CD8-positive, alpha-beta memory T cell (primary cell): ENCODE measurements at places on chromosomes 12 and 14. TPM values are rescaled to one million over a fixed set of nuclear protein-coding genes. Genes with fewer than 3 reads are reported as not detected.

Gene PPP4R4
- 1.8 TPM for total RNA-seq

Gene CAPRIN2
- total RNA-seq: 8.8 TPM

Gene GPD1
- 0.70 TPM for total RNA-seq

Gene BICDL1
- total RNA-seq: 106 TPM

Gene SPX
- total RNA-seq: 0.28 TPM

Gene RNASE2
- not detected for total RNA-seq

Gene ACTN1
- total RNA-seq: 53.3 TPM

Gene LMNTD1
- not detected for total RNA-seq

Gene HOXC9
- not detected for total RNA-seq

Gene SYT10
- not detected for total RNA-seq

Gene MAP3K12
- total RNA-seq: 11.9 TPM

Gene ACVRL1
- total RNA-seq: 0.07 TPM

GRCh38 chr14:89429199-89430181 is 12.5 kb upstream of the FOXN3 start:
- peaks cover 28% of the 10 kb centered on the region for H3K4me1 ChIP-seq
- no peaks in the 10 kb centered on the region for H3K36me3 ChIP-seq

DNA sequence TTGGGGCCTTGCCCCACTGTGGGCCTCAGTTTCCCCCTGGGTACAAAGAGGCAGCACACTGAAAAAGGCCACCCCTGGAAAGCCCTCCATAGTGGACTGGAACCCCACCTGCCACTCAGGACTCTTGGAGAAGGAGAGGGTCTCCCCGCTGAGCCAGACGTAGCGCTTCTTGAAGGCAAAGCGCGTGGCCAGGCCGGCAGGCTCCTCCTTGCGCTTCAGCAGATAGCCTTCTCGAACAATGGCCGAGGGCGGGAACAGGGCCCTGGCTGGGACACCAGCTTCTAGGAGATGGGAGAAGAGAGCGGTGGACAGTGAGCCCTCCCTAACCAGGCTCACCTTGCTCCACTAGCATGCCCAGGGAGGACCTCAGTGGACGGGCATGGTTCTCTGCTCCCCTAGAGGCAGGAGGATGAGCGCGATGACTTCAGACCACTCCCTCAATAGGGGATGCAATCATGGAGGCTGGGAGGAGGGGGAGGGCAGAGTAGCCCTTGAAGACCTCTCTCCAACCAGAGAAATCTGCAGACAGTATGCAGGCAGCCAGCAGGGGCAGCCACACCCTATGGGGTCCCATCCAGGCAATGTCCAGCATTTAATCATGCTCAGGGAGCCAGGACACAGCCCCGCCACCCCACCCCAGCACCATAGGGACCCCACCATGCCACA is 29.8 kb downstream of the RASAL1 start:
- H3K27me3 ChIP-seq: no peaks in the 10 kb centered on the region
- H3K27ac ChIP-seq: no peak overlapping the region
- no peaks in the 10 kb centered on the region for H3K36me3 ChIP-seq
- peaks cover 10% of the 10 kb centered on the region for H3K4me1 ChIP-seq
- no peak overlapping the region for H3K4me3 ChIP-seq
- DNase-seq: no peak

DNA sequence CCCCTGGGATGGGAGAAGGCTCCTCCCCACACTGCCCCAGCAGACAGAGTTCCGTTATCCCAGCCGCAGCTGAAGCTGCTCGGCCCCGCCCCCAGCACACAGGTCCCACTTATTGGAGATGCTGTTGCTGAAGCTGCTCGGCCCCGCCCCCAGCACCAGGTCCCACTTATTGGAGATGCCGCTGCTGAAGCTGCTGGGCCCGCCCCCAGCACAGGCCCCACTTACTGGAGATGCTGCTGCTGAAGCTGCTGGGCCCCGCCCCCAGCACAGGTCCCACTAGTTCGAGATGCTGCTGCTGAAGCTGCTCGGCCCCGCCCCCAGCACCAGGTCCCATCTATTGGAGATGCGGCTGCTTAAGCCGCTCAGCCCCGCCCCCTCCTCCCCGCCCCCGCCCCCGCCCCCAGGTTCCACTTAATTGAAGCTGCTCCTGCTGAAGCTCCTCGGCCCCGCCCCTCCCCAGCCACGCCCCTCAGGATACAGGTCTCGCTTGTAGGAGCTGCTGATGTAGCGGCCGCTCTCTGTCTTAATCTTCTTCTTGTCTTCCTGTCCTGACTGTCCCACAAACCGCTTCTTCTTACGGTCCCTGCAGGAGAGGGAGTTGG is 12.0 kb downstream of the CFAP73 start:
- no peaks in the 10 kb centered on the region for H3K4me1 ChIP-seq
- peaks cover 56% of the 10 kb centered on the region for H3K36me3 ChIP-seq
- no peaks in the 10 kb centered on the region for H3K27me3 ChIP-seq

DNA sequence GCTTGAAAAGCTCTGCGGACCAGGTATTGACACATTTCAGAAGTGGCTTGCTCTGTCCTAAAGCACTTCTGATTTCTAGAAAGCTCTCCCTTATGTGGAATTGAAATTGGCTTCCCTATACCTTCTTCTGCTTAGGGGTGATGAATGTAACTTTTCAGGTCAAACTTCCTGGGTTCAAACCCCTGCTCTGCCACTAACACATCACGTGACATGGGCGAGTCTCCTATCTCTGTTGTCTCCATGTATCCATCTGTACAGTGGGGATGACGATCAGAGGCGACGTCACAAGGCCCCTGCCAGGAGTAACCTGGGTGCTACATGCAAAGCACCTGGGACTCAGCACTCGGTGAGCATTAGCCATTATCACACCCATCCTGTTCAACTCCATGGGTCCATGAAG is 73.7 kb upstream of the PIWIL1 start:
- no peak overlapping the region for H3K4me3 ChIP-seq
- DNase-seq: no peak
- H3K27me3 ChIP-seq: no peaks in the 10 kb centered on the region
- H3K27ac ChIP-seq: no peak overlapping the region

DNA sequence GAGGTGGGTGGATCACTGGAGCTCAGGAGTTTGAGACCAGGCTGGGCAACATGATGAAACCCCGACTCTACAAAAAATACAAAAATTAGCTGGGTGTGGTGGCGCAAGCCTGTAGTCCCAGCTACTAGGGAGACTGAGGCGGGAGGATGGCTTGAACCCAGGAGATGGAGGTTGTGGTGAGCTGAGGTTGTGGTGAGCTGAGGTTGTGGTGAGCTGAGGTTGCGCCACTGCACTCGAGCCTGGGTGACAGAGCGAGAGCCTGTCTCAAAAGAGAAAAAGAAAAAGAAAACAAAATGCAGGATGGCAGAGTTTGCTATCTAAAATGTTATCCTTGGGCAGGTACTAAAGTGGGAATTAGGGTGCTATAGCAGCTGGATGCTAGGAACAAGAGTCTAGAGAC is 10.8 kb upstream of the GPRC5A start:
- no peaks in the 10 kb centered on the region for H3K27me3 ChIP-seq
- no peak overlapping the region for H3K4me3 ChIP-seq
- no peaks in the 10 kb centered on the region for H3K36me3 ChIP-seq

DNA sequence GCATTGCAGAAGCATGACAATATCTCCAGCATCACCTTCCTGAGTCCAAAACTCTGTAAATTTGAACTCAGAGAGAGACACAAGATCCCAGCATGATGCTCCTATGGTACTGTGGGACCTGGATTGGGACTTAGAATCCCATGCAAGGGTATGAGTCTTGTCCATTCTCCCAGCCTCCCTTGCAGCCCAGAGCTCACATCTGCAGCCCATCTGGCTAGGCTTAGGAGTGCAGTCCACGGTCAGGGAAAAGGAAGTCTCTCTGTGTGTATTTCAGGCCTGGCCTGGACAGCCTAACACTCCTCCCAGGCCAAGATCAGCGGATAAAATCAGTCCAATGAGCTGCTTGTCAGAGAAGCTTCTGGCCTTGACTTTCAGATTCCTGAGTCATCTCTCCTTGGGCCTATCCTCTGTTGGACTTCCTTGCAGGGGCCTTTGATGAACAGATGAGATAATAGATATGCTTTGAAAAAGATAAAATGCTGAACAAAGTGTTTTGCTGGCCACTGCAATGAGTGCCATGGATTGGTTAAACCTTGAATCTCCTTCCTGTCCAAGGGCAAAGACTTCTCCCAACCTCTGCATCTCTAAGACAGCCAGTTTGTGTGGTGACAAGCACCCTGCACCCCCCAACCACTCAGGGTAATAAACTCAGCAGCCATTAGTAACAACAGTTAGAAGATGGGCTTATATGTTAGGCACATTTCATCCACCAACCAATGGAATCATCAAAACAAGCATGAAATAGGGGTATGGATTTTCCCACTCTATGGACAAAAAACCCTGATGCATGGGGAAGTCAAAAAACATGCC is 412.8 kb upstream of the TBX3 start:
- no peak for DNase-seq
- H3K27me3 ChIP-seq: no peaks in the 10 kb centered on the region
- no peaks in the 10 kb centered on the region for H3K36me3 ChIP-seq
- no peak overlapping the region for H3K4me3 ChIP-seq

DNA sequence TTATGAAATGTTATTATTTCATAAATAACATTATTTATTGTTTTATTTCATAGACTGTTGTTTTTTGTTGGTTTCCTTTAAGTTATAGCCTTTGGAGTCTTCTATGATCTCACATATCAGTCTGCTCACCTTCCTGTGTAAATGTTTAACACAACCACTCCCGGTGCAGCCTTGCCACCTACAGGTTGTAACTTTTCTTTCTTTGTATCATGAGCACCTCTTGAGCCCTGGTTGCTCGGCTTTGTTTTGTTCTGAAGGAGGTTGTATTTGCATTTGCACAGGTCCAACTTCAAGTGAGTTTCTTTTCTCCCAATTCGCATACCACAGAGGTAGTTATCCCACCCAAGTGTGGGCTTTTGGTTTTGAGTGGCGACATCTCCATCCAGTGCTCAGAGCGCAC is 121.4 kb downstream of the SLC15A4 start:
- H3K4me3 ChIP-seq: no peak overlapping the region
- H3K4me1 ChIP-seq: no peaks in the 10 kb centered on the region
- H3K27ac ChIP-seq: no peak overlapping the region
- DNase-seq: no peak

- DNase-seq: peak; percentile 38
- H3K36me3 ChIP-seq: no peaks in the 10 kb centered on the region
- peaks cover 15% of the 10 kb centered on the region for H3K27me3 ChIP-seq
- no peak within 1 kb of the TSS for H3K27ac ChIP-seq
- H3K4me1 ChIP-seq: peaks cover 16% of the 10 kb centered on the region
- no peak within 1 kb of the TSS for H3K4me3 ChIP-seq
These were observed at the start of gene JAG2 for GRCh38 chr14:105168496-105168978. TSS of gene JAG2 (minus strand) at chr14:105168776. CDS start at chr14:105168420, 356 bp downstream.

GRCh38 chr14:36264107-36264506 is 56.3 kb downstream of the MBIP start:
- H3K27me3 ChIP-seq: no peaks in the 10 kb centered on the region
- no peak for DNase-seq
- no peaks in the 10 kb centered on the region for H3K4me1 ChIP-seq
- no peaks in the 10 kb centered on the region for H3K36me3 ChIP-seq
- H3K4me3 ChIP-seq: no peak overlapping the region
- H3K27ac ChIP-seq: peak overlapping the region; percentile 43

DNA sequence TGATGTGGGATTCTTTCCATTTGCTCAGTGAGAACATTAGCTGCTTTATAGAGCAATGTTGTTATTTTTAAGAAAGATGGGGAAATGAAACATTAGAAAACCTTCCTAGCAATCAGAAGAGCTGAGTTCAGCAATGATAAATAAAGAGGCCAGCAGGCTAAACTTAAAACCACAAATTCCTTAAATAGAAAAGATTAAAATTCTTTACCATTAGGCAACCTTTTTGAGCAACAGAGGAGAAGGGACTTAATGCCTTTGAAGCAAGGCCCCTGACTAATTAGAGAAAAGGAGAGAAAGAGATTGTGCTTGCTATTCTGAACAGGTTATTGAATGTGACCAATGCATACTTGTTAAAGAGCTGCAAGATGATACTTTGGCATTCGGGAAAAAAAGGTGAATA is 160.8 kb upstream of the LMO3 start:
- no peak overlapping the region for H3K27ac ChIP-seq
- no peaks in the 10 kb centered on the region for H3K36me3 ChIP-seq
- no peak for DNase-seq
- no peaks in the 10 kb centered on the region for H3K27me3 ChIP-seq

- H3K4me1 ChIP-seq: peaks cover 12% of the 10 kb centered on the region
- no peak overlapping the region for H3K4me3 ChIP-seq
- DNase-seq: no peak
These were observed 206.5 kb upstream of the KRR1 start for GRCh38 chr12:75717902-75718301.

DNA sequence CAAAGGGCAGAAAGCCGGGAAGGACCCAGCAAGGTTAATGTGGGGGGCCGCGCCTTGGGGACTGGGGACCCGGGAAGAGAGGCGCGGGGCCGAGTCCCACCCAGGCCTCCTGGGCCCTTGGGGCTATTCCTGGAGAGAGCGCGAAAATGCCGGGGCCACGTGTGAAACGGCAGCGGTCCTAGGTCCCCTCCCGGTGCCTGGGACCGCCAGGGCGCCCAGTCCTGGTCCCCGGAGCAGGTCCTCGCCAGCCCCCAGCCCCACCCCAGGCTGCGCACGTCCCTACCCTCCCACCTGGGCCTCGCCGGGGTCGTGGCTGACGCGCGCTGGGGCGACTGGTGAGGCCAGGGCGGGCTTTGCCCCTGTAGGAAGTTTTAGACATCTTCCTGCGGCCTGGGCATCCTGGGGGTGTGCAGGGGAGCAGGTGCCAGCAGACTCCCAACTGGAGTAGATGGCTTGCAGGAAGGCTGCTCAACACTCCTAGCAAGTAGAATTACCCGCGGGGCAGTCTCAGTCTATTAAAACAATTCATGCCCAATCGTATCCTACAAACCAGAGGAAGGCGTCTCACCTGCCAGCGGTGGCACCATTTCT is 708 bp downstream of the FAR2 start:
- H3K4me3 ChIP-seq: peak overlapping the region; percentile 82
- no peaks in the 10 kb centered on the region for H3K27me3 ChIP-seq
- peaks cover 12% of the 10 kb centered on the region for H3K4me1 ChIP-seq
- H3K36me3 ChIP-seq: no peaks in the 10 kb centered on the region
- no peak overlapping the region for H3K27ac ChIP-seq
- DNase-seq: no peak

DNA sequence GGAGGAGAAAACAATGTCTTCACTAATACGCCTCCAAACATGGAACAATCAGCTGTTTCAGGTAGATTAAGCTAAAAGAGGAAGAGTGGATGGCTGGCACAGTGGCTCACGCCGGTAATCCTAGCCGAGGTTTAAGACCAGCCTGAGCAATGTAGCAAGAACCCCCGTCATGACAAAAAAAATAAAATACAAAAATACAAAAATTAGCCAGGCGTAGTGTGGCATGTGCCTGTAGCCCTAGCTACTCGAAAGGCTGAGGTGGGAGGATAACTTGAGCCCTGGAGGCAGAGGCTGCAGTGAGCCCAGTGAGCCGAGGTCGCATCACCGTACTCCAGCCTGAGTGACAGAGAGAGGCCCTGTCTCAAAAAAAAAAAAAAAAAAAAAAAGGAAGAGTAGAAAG is 1.2 kb upstream of the MED13L start:
- peak overlapping the region; percentile 55 for H3K4me3 ChIP-seq
- H3K27me3 ChIP-seq: no peaks in the 10 kb centered on the region
- H3K36me3 ChIP-seq: no peaks in the 10 kb centered on the region
- no peak overlapping the region for H3K27ac ChIP-seq
- no peak for DNase-seq

- H3K27ac ChIP-seq: no peak overlapping the region
- H3K4me3 ChIP-seq: no peak overlapping the region
- peaks cover 45% of the 10 kb centered on the region for H3K36me3 ChIP-seq
- peak; percentile 72 for DNase-seq
These were observed 21.7 kb downstream of the TMBIM6 start for GRCh38 chr12:49763006-49763591.

GRCh38 chr12:127041985-127042625 is 1224.9 kb upstream of the TMEM132C start:
- no peak overlapping the region for H3K4me3 ChIP-seq
- no peaks in the 10 kb centered on the region for H3K36me3 ChIP-seq
- no peaks in the 10 kb centered on the region for H3K27me3 ChIP-seq
- H3K4me1 ChIP-seq: no peaks in the 10 kb centered on the region
